Activated CD4-positive, alpha-beta T cell treated with anti-CD3 and anti-CD28 coated beads, Interleukin-2, amount 10 ng/mL, durations not matched to agents 7 days and 5 days (primary cell): ENCODE measurements at places on chromosomes 3 and 15. TPM values are rescaled to one million over a fixed set of nuclear protein-coding genes. Genes with fewer than 3 reads are reported as not detected.

GRCh38 chr15:44636976-44637375, 26.5 kb downstream of the SPG11 start:
- no peak for DNase-seq
- H3K4me3 ChIP-seq = no peak overlapping the region
- H3K4me1 ChIP-seq = peaks cover 9% of the 10 kb centered on the region
- peaks cover 54% of the 10 kb centered on the region for H3K36me3 ChIP-seq
- no peak overlapping the region for H3K27ac ChIP-seq

GRCh38 chr15:78836333-78836732, 25.1 kb upstream of the ADAMTS7 start:
- H3K27me3 ChIP-seq = peaks cover 12% of the 10 kb centered on the region
- no peak overlapping the region for H3K27ac ChIP-seq
- no peaks in the 10 kb centered on the region for H3K4me1 ChIP-seq
- no peak for DNase-seq

DNA sequence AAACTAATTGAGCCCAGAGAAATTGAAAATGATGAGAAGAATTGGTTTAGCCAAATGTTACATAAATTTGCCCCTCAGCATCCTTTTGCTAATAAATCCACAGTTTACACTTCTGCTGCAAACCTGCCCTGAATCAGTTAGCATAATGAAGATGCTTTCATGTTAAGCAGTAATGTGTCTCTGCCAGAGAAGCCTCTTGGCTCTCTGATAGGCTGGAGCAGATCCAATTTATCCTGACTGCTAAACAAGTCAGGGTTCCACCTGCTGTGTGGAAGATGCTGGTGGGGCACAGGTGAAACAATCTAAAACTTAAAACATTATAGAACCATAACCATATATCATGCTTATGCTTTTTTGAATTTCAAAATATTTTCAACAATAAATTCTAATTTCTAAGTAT, 946.8 kb downstream of the OTOL1 start:
- DNase-seq = no peak
- no peaks in the 10 kb centered on the region for H3K27me3 ChIP-seq
- no peak overlapping the region for H3K4me3 ChIP-seq
- H3K4me1 ChIP-seq = no peaks in the 10 kb centered on the region
- no peaks in the 10 kb centered on the region for H3K36me3 ChIP-seq
- no peak overlapping the region for H3K27ac ChIP-seq

DNA sequence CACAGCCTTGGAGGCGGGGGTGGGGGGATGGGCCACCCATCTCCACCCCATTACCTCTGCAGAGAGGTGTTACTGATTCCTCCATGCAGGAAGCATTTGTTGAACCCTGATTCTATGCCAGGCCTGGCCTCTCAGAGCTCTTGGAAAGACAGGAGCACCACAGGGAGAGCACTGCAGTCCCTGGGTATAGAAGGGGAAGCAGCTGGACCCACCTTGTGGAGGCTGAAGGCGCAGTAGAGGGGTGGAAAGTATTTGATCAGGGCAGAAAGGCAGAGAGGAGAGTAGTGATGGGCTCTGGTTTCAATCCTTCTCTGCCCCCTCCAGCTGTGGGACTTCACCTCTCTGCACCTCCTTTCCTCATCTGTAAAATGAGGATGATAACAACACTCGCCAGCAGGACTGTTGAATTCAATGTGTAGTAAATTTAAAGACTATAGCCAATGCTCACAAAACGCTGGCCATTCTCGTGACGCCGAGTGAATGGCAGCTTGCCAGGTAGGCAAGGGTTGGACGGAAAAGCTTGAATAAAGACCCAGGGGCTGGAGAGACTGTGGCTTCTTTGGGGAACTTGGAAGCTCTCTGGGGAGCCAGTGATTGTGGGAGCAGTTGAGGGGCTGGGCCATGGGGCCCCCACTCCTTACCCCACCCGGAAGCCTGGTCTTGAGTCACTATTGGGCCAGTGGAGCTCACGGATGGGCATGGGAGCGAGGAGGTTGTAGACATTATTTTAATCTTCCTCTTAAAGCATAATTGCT, 8.0 kb upstream of the CCDC33 start:
- DNase-seq = no peak
- H3K27me3 ChIP-seq = peaks cover 8% of the 10 kb centered on the region
- no peaks in the 10 kb centered on the region for H3K4me1 ChIP-seq
- no peaks in the 10 kb centered on the region for H3K36me3 ChIP-seq
- H3K27ac ChIP-seq = no peak overlapping the region
- no peak overlapping the region for H3K4me3 ChIP-seq

GRCh38 chr3:188817935-188818269, 353.9 kb upstream of the TPRG1 start:
- no peaks in the 10 kb centered on the region for H3K27me3 ChIP-seq
- H3K36me3 ChIP-seq = no peaks in the 10 kb centered on the region
- H3K27ac ChIP-seq = no peak overlapping the region
- H3K4me1 ChIP-seq = no peaks in the 10 kb centered on the region

GRCh38 chr15:63969652-63970421, 76.4 kb downstream of the DAPK2 start:
- no peak for DNase-seq
- H3K27me3 ChIP-seq = no peaks in the 10 kb centered on the region
- no peak overlapping the region for H3K4me3 ChIP-seq
- H3K27ac ChIP-seq = peak overlapping the region; percentile 96
- H3K4me1 ChIP-seq = peaks cover 41% of the 10 kb centered on the region

GRCh38 chr15:95742836-95743235, 587.7 kb upstream of the NR2F2 start:
- H3K4me1 ChIP-seq = peaks cover 15% of the 10 kb centered on the region
- no peak overlapping the region for H3K4me3 ChIP-seq
- H3K27ac ChIP-seq = no peak overlapping the region

DNA sequence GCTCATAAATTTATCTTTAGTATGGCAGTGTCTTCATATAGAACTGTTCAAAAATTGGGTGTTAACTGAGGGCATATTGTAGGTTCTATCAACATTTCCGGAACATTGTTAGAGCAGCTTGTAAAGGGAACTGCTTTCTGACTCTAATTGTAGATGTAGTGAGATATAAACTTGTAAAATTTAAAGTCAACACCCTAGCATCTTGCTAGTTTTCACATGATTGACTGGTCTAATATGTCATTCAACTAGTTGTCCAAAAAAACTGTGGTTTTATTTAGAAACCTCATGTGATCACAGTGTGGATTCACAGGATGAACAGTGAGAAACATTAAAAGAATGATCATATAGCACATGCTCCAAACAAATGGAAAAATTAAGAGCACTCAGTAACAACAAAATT, 607.4 kb downstream of the ROBO1 start:
- no peaks in the 10 kb centered on the region for H3K36me3 ChIP-seq
- H3K27ac ChIP-seq = no peak overlapping the region

SELENOS gene
- 29.1 TPM for total RNA-seq

FAM81A gene
- total RNA-seq = 0.57 TPM
